IPS DF 19.7 (cell line): ENCODE measurements at places on chromosomes 11 and 22.
A peak's percentile ranks its signal among the peaks of the same experiment; 100 is the strongest.

DNA sequence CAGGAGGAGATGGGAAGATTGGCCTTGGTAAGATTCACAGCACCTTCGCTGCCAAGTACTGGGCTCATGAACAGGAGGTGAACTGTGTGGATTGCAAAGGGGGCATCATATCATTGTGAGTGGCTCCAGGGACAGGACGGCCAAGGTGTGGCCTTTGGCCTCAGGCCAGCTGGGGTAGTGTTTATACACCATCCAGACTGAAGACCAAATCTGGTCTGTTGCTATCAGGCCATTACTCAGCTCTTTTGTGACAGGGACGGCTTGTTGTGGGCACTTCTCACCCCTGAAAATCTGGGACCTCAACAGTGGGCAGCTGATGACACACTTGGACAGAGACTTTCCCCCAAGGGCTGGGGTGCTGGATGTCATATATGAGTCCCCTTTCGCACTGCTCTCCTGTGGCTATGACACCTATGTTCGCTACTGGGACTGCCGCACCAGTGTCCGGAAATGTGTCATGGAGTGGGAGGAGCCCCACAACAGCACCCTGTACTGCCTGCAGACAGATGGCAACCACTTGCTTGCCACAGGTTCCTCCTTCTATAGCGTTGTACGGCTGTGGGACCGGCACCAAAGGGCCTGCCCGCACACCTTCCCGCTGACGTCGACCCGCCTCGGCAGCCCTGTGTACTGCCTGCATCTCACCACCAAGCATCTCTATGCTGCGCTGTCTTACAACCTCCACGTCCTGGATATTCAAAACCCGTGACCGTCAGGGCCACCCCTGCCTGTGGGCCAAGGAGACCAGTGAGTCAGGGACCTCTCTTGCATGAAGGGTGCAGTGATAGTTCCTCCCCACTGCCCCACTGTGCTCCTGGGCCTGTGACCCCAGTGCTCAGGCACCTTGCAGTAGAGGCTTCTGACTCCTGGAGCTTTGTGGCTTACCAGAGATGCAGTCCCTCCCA lies 83.6 kb downstream of the BCR start:
- DNase-seq, result no peak

GRCh38 chr11:78957476-78958245 lies 383.0 kb upstream of the NARS2 start:
- no peak for DNase-seq

GRCh38 chr11:210803-211180 lies 3.3 kb downstream of the RIC8A start:
- DNase-seq, result no peak

- DNase-seq, result no peak
Measured at GRCh38 chr22:43272301-43272700, 70.9 kb downstream of the SCUBE1 start.

DNA sequence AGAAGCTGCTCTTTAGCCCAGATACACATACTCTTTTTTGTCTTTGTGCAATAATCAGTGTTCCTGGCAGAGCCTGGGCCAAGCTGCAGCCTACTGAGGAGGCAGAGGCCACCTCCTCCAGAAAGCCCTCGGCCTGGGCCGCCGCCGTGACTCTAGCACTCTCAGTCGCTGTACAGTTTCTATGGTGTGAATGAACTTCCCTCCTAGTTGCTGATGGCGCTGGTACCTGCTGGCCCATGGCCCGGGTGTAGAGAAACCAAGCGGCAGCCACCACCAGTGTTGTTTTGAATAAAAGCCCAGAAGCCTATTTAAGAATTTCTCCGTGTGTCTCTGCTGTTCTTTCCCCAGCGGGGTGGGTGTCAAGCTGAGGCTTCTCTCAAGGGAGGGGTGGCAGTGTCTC lies 118.9 kb downstream of the CACNA1I start:
- no peak for DNase-seq

- DNase-seq, result no peak
Measured at GRCh38 chr11:720642-721246, 14.7 kb downstream of the EPS8L2 start.

DNA sequence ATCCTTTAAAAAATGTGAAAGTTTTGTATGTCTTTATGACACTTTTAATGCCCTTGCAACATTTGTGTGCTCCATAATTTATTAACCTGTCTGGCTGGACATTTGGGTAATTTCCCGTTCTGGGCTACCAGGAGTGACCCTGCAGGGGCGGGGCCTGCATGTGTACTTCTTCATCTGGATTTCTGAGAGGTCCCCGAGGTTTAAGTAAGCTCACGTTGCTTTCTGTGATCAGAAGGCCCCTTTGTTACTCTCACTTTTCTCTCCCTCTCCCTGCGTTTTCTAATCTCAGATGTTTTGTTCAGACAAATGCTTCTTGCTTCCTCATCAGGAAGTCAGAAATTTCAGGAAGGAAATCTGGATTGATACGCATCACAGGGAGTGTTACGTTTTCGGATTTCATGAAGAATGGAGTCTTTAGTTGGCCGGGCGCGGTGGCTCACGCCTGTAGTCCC lies 78.9 kb upstream of the CRYBB3 start:
- DNase-seq, result no peak

DNA sequence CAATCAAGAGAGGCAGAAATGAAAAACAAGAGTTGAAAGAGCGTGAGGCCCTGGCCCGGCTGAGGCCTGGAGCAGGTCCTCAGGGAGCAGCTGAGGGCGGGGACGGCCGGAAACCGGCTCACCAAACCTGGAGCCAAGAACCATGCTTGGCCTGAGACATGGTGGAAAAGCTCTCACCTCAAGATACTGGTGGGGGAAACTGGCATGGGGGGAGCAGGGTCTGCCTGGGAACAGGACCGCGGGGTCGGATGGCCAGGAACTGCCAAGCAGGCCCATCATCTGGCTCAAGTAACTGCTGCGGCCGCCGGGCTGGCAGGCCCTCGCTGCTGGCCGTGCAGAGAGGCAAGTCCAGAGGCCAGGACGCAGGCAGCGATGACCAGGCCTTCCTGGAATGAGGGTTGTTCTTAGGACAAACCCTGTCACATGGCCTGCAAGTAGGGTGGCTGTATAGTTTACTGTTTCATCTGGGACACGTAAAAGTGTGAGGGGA lies 18.9 kb upstream of the WNT11 start:
- no peak for DNase-seq

GRCh38 chr11:115924744-115925567 lies 420.7 kb upstream of the CADM1 start:
- DNase-seq, result no peak

GRCh38 chr11:69373251-69373635 lies 79.3 kb downstream of the MYEOV start:
- no peak for DNase-seq

- no peak for DNase-seq
Measured at GRCh38 chr11:47308050-47308823, 38.3 kb downstream of the MADD start.

- DNase-seq, result no peak
Measured at GRCh38 chr22:50597097-50597496, 3.5 kb upstream of the MAPK8IP2 start.

- no peak for DNase-seq
Measured at GRCh38 chr11:75431533-75432525, 1.2 kb downstream of the KLHL35 start.

GRCh38 chr22:41636467-41636866 lies 15.4 kb downstream of the XRCC6 start:
- no peak for DNase-seq

DNA sequence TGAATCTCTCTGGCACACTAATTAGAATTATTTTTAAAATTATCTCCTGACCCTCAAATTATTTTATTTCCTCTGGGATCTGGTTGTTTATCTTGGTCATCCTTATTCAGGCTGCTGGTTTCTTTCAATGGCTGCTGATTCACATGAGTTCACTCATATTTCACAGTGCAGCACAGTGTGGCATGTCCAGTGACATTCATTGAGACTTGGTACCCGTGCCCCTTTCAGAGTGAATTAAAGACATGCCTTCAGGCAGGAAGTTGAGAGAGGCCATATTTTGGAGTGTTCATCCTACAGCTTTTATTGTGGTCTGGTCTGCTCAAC lies 13.5 kb downstream of the DCPS start:
- DNase-seq, result no peak

DNA sequence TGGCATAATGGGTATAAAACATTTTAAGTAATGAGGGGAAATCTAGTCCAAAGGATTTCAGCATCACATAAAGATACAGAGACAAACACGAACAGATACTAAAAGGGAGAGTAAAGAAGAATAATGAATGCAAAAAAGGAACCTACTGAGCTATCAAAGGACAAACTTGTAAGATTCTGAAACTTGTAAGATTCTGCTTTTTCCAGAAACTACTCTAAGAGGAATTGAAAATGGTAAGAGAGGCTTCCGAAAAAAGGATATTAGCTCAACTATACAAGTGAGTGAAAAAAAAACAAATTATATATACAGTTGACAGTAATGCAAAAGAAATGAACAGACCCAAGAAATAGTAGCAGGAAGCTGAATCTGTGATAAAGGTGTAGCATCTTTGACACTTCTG lies 37.7 kb downstream of the POLD3 start:
- no peak for DNase-seq

DNA sequence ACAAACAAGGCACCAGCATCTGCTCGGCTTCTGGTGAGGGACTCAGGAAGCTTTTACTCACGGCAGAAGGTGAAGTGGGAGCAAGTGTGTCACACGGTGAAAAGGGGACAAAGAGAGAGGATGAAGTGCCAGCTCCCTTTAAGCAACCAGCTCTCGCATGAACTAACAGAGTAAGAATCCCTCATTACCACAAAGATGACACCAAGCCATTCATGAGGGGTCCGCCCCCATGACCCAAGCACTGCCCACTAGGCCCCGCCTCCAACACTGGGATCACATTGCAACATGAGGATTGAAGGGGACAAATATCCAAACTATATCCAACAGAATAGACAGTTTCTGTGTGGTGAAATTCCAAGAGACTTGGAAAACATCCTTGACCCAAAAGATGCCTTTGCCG lies 198.2 kb upstream of the POU2AF2 start:
- DNase-seq, result peak; percentile 3

DNA sequence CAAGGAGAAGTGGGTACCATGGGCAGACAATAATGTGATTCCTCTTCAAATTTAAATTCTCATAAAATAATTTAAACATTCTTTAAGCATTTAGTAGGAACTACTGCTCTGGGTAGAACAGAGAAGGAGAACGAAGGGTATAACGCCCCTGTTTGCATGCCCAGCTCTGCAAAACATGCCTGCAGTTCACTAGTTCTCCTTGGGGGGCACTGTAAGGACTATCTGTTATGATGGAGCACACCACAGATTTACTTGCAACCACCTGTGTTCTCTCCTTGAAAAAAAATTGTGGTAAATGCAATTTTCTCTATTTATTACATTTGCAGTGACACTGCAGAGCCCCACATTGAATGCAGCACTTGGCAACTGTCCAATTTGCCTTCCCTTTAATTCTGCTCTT lies 100.3 kb downstream of the GUCY1A2 start:
- DNase-seq, result peak; percentile 15

DNA sequence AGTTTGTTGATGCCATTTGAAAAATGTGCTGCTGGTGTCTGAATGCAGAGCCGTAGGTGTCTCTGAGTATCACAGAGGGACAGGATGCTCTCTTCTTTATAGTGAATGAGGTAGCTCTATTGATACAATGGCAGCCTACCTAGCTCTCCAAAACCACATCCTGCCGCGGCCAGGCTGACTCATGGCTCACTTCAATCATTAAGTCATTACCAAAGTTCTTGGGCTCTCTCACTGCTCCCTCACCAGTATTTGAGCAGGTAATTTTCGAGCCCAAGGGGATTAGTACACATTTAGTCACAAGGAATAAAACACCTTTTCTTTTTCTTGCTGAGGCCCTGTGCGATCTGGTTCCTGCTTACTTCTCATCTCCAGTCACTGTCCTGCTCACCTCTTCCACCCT lies 509.0 kb upstream of the LARGE1 start:
- no peak for DNase-seq

DNA sequence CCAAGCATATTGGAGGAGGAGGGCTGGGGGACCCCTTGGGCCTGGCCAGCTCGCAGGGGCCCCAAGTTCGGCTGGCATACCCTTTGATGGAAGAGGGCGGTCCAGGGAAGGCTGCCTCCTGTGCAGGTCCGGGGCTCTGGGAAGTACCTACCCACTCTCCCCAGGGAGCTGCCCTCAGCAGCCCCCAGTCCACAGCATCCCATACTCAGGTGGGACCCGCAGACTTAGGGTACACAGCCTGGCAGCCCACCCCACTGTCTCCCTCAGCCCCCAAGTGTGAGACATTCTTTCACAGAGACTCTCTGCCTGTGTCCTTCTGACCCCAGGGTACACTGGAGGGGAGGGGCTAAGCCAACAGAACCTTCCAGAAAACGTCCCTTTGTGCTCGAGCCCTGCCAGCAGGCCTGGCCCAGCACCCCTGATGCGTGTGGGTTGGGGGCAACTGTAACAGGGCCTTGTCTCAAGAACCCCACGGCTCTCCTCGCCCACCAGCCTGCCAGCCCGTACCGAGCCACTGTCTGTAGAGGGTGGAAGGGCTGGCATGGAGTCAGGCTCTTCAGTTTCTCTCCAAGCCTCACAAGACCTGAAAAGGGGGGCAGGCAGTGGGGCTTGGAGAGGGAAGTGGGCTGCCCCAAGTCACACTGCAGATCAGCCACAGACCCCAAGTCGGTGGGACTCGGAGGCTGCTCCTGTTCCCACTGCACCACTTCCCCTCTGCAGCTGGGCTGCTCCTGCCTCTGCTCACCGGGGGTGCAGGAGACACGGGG lies 7.0 kb upstream of the TNFRSF13C start:
- DNase-seq, result no peak

DNA sequence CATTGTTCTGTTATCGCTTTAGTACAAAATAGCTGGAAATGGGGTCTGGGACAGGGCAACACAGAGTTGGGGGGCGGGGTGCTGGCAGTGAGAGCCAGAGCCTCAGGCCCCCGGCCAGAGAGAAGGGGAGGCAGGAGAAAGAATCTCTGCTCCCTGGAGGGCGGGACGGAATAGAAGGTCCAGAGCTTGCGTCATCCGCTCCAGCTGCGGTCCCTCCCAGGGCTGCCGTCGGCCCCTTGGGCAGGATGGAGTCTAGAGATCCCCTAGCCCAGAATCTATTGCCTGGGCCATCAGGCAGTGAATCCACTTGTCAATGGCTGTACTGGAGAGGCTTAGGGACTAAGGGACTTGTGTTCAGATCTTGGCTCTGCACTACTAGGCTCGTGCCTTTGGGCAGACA lies 5.0 kb downstream of the TP53I11 start:
- no peak for DNase-seq

DNA sequence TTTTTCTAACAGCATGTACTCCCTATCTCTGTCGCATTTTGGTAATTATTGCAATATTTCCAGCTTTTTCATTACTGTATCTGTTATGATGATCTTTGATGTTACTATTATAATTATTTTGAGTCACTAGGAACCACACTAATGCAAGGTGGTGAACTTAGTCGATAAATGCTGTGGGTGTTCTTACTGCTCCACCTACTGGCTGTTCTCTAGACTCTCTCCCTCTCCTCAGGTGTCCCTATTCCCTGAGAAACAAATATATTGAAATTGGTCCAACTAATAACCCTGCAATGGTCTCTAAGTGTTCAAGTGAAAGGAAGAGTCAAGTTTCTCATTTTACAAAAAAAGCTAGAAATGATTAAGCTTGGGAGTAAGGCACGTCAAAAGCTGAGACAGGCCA lies 10.5 kb downstream of the ARL14EP start:
- DNase-seq, result no peak

DNA sequence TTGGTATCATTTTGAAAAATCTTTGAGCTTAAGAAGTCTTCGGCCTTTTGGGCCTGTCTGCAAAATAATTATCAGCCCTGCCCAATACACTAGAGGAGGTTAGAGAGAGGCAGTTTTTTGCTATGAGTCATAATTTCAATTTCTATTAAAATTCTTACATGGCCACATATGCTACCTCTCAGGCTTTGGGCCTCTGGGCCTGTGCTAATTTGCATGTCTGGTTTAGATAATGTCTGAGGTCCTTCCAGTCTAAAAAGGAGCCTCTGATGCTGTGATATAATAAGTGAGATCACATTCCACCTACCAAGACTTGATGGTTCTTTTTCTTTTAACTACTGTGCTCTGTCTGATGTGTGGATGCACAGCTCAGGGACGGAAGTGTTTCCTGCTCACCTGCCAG lies 70.8 kb downstream of the KCNJ1 start:
- DNase-seq, result no peak
